ENCODE measurements at places on chromosomes 7 and 10.

- peak; percentile 24 for DNase-seq
Measured at GRCh38 chr7:150685219-150686029, at the start of gene GIMAP2. GIMAP2 (plus strand) TSS chr7:150685706; CDS start chr7:150687060, 1,354 bp downstream.

DNA sequence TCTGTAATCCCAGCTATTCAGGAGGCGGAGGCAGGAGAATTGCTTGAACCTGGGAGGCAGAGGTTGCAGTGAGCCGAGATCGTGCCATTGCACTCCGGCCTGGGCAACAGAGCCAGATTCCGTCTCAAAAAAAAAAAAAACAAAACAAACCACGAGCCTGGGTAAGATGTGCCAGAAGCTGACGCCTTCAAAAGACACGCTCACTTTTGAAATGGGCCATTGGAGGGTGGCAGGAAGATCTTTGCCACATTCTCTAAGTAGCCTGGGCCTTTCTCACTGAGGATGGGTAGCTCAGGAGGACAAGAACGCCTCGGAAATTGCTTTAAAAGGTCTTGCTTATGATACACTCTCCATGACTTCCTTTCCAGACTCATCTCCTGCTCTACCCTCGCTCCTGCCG is 172.7 kb downstream of the SH3PXD2A start:
- DNase-seq: no peak

GRCh38 chr10:83522456-83522855 is 616.9 kb upstream of the GHITM start:
- no peak for DNase-seq

- peak; percentile 30 for DNase-seq
Measured at GRCh38 chr10:20768843-20769242, 128.3 kb downstream of the NEBL start.

- no peak for DNase-seq
Measured at GRCh38 chr10:117271427-117271826, 30.5 kb downstream of the SLC18A2 start.

- DNase-seq: peak; percentile 19
Measured at GRCh38 chr7:1015196-1016121, 28.9 kb upstream of the GPR146 start.

DNA sequence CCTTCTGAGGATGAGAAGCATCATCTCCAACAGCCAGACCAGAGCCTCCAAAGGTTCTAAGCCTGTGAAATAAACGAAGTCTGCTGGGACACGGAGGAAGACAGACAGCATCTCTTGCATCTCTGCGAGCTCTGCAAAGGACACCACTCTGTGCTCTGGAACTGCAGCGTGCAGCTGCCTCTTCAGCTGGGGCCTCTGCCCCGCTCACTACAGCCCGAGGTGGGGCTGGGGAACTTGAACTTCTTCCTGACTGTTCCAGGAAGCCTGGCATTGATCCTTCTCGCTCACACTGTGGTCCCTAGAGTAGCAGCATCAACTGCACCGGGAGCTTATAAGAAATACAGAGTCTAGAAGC is 163.3 kb downstream of the USP6NL start:
- no peak for DNase-seq
